ENCODE measurements at places on chromosomes 7 and 10.

- no peak for DNase-seq
Observed at GRCh38 chr7:86181474-86181873, 462.2 kb upstream of the GRM3 start.

GRCh38 chr7:116942504-116942903, 10.8 kb upstream of the ST7 start:
- no peak for DNase-seq

GRCh38 chr10:103652599-103653281, 159.2 kb downstream of the NEURL1 start:
- DNase-seq: no peak

DNA sequence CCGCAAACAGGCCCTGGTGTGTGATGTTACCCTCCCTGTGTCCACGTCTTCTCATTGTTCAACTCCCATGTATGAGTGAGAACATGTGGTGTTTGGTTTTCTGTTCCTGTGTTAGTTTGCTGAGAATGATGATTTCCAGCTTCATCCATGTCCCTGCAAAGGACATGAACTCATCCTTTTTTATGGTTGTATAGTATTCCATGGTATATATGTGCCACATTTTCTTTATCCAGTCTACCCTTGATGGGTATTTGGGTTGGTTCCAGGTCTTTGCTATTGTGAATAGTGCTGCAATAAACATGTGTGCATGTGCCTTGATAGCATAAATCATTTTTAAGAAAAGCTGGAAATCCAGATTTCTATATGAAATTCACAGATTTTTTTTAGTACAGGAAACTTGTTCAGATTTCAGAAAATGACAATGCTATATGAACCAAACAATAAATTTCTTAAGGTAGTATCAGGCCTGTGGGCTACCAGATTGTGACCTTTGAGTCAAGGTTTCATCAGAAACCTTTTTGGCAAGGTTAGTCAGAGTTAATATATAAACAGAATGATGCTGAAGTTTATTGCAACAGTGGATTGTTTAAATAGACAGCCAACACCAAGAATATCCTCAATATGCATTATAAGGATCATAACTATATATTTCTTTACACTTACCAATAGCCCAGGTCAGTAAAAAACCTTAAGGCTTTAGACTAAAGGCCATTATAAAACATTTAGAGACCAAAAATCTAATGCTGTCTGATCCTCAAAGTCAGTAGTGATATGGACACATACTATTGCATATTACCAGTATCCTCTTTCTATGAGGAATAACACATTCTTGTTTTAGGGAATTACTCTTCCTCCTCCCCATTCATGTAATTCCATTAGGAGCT, 68.7 kb upstream of the PAPSS2 start:
- no peak for DNase-seq

GRCh38 chr7:28458732-28459131, 46.4 kb downstream of the CREB5 start:
- peak; percentile 9 for DNase-seq

DNA sequence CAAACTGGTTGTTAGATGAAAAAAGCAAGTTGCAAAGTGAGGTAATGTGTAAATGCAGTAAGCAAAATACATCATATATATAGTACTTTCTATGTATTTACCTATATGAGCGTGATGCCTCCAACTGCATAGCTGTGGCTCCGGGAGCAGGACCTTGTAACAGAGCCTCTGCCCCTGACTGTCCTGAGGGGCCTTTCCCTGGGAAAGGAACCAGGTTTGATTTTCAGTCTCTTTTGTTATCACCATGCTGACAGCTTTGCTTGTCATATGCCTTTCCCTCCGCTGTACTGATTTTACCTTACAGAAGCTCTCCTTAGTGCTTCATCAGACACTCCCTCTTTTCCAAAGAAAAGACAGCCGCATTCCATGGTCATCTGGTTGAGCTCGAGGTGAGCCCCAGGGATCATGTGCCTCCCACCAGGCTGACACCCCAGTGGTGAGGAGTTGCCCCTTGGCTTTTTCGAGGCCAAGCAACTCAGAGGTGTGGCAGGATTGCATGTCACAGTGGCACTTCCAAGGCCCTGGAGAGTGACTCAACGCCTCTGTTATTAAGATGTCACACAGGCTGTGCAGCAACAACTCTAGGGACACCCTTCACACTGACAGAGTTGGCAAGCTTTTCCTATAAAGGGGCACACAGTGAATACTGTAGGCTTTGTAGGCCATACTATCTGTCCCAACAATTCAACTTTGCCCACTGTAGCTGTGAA, 78.9 kb downstream of the ALOX5 start:
- DNase-seq: no peak

DNA sequence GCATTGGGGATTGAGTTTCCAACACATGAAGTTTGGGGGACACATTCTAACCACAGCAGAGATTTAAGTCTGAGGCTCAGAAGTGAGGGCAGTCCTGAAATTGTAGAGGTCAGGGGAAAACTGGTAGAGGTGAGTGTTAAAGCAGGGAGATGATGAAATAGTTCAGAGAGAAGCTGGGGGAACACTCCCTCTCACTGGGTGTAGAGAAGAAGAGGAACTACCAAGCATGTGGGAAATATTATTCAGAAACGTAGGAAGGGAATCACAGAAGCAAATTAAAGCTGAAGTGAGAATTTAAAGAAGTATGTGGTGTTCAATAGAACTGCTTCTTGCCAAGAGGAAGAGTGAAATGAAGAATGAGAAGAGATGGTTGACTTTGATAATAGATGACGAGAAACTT, 121.5 kb upstream of the FAM3C start:
- no peak for DNase-seq

DNA sequence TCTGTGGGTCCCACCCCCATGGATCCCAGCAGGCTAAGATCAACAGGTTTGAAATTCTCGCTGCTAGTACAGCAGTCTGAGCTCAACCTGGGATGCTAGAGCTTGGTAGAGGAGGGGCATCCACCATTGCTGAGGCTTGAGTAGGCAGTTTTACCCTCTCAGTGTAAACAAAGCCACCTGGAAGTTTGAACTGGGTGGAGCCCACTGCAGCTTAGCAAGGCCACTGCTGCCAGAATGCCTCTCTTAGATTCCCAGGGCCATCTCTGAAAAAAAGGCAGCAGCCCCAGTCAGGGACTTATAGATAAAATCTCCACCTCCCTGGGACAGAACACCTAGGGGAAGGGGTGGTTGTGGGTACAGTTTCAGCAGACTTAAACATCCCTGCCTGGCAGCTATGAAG, 190.0 kb upstream of the CACNA2D1 start:
- DNase-seq: no peak

DNA sequence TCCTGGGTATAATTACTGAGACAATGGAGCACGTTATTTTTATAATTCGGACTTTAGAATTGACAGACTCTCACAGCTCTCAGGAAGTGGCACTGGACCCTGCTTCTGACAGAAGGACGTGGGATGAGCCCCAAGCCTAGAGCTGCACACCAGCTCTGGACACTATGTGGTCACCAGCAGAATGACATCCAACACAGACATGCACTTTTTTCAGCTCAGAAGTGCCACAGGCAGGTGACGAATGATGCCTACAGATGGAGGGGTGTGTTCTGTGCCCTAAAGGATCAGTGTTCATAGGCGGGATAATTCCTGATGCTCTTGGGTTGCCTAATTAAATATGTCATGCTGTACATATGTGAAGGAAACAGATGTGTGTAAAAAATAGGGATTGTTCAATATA, 87.9 kb downstream of the VIPR2 start:
- DNase-seq: no peak

GRCh38 chr10:98486421-98486820, 39.7 kb upstream of the HPS1 start:
- no peak for DNase-seq

- DNase-seq: peak; percentile 70
Observed at GRCh38 chr7:44477063-44477830, 13.2 kb downstream of the NUDCD3 start.

- peak; percentile 38 for DNase-seq
Observed at GRCh38 chr7:51160990-51161615, 155.5 kb downstream of the COBL start.

- DNase-seq: no peak
Observed at GRCh38 chr7:141023295-141023694, 8.5 kb upstream of the MRPS33 start.

DNA sequence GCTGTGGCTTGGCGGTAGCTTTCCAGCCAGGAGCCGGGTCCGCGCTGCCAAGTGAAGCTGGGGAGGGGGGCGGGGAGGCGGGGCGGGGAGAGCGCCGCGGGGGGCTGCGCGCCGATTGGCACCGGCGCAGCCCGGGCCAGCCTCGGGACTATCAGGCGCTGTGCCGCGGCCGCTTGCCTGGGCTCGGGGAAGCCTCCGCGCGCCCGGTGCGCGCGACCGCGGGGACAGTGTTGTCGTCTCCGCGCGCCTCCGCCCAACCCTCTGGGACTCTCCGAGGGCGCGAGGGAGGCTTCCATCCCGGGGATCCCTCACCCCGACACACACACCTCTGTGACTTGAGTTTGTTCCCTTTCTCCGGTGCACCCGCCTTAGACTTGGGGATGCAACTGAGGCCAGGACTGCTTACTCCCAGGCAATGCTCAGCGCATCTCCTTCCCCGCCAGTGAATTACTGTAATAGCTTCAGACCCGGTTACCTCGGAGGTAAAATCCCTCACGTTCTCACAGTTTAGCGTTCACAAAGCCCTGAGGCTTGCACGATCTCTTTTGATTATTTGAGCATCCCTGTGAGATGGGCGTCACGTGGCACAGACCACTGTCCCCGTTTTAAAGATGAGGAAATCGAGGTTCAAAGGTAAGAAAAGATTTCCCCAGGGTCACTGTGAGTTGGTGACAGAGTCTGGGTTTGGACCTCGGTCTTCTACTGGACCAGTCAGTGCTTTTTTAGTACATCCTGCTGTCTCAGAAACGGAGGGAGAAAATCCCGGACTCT, at the start of gene NKX1-2:
Gene NKX1-2, minus strand, starts transcription at position 24 of the 771 bp plus-strand sequence. CDS start 92 bp downstream, outside the sequence.
- DNase-seq: no peak

GRCh38 chr10:33815776-33816175, 481.3 kb upstream of the NRP1 start:
- no peak for DNase-seq

DNA sequence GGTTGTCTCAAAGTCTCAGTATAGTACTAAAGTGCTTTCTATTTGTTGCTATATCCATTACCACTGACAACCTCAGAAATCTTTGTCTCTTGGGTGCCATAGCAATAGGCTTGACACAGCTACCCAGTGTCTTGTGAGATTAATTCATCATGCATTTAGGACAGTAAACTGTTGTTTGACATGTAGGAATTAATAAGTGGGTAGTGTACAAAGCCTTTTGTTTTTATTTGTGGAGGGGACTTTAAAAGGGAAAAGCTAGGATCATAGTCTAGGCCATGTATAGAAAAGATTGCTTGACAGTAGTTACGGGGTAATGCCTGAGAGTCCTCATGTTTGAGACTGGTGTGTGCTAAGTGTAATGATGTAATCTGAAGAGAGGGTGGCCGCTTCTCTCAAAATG, 102.6 kb upstream of the AGR3 start:
- no peak for DNase-seq

DNA sequence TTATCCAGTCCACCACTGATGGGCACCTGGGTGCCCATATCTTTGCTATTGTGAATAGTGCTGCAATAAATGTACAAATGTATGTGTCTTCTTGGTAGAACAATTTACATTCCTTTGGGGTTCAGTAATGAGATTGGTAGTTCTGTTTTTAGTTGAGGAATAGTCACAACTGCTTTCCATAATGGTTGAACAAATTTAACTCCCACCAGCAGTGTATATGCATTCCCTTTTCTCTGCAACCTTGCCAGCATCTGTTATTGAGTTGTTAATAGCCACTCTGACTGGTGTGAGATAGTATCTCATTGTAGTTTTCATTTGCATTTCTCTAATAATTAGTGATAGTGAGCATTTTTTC, 27.8 kb downstream of the COA1 start:
- no peak for DNase-seq

GRCh38 chr7:13108061-13108460, 420.6 kb downstream of the ARL4A start:
- no peak for DNase-seq

GRCh38 chr7:157926521-157927150, 589.8 kb downstream of the DNAJB6 start:
- DNase-seq: no peak
